ENCODE measurements at places on chromosomes 16 and 17.
A peak's percentile ranks its signal among the peaks of the same experiment; 100 is the strongest.

DNA sequence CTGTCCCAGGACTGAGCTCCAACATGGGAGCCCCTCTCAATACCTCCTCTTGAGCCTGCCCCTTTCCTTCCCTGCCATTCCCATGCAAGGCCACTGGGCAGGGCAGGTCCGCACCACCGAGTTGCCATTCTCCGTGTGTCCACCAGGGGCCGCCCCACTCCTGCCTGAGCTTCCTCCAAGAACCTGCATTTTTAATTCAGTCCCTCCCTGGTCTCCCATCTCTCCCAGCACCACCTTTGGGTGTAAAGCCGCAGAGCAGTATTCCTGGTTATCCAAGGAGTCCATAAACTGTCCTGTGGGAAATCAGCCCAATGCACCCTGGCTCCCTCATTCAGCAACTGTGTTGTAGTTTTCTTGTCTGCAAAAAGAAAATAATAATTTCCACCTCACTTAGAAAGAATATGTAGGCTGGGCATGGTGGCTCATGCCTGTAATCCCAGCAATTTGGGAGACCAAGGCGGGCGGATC is 15.9 kb upstream of the ANKRD40CL start:
- DNase-seq = peak; percentile 95

- DNase-seq = no peak
Measured at GRCh38 chr16:64657316-64658011, 464.4 kb downstream of the CDH11 start.

DNA sequence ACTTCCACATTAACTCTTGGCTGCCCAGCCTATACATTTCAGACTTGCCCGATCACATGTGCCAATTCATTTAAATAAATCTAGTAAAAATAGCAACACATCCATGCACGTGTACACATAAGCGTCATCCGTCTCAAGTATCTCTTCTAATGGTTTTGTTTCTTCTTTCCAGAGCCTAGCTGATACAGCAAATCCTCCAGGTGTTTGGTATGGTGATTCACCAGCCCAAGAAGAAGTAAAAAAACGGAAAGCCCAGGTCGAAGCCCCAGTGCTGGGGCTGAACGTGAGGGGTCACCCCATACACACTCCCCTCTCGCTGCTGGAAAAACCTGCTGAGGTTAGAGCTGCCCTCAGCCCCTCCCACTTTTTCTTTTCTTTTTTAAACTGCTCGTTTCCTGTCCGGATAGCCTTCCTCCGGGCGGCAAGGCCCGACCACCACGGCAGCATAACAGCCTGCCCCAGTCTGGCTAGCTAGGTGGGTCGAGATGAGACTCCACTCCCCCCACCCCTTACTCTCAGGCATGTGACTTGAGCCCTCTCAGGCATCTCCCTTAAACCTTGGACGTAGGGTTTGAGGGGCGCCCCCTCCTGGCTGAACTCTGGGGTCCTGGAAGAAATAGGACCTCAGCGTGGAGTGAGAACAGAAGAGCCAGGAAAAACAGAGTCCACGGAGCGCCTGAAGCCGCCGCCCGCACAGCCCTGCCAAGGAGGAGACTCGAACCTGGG is 13.9 kb upstream of the OR1F1 start:
- peak; percentile 67 for DNase-seq

GRCh38 chr17:13244513-13244912 is 226.7 kb upstream of the ELAC2 start:
- DNase-seq = no peak

GRCh38 chr16:23229714-23230113 is 47.2 kb downstream of the SCNN1G start:
- no peak for DNase-seq

DNA sequence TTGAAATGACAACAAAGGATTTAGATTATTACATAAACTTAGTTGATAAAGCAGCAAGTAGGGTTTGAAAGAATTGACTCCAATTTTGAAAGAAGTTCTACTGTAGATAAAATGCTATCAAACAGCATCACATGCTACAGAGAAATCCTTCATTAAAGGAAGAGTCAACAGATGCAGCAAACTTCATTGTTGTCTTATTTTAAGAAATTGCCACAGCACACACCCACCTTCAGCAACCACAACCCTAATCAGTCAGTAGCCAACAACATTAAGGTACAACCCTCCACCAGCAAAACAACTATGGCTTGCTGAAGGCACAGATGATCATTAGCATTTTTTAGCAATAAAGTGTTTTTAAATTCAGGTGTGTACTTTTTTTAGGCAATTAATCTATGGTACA is 75.1 kb upstream of the NSRP1 start:
- DNase-seq = no peak

- DNase-seq = no peak
Measured at GRCh38 chr17:19877364-19877945, 9.7 kb upstream of the ULK2 start.

DNA sequence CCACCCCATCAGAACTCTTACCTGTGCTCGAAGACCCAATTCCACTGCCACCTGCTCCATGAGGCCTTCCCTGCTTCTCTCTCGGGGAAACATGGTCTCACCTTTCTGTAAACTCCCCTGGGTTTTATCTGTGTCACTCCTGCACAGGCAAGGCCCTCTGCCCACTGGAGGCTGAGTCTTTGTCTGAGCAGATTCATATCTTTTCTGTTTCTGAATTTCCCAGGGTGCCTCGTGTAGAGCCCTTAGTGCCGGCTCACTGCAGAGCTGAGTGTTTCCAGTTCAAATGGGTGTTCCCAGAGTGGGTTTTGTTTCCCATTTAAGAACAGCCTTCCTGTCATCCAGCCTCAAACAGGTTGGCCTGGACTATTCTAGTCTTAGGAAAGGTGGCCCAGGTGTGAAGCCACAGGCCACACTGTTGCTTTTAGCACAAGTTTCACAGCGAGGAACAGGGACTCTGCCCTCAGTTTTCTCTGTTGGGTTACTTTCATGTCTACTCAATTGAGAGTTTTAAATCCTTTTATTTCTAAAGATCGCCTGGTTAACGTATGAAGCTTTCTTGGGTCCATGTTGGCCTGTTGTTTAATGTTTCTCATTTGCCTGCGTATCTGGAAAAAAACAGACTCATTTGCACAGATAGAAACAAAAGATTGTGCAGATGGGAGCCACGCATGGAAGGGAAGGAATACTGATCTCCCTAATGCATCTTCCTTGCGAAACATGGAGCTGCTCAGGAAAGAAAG is 228.7 kb downstream of the MSI2 start:
- no peak for DNase-seq

DNA sequence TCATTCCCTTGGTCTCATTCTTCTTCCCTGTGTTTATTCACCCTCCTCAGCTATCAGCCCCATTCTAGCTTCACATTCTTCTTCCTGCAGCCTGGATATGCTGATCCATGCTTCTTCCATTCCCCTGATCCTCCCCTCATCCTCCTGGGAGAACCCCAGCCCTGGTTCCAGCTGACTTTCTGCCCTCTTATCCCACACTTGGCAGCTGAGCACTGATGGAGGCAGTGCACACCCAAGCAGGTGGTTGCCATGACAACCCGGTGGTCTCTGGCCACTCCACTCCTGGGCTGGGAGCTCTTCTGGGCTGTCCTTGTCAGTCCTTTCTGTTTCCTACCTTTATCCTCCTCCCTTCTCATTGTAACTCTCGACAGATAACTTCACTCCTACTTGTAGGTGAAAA is 16.7 kb upstream of the TUBG2 start:
- no peak for DNase-seq

GRCh38 chr17:6660101-6660500 is 8.5 kb downstream of the C17orf100 start:
- no peak for DNase-seq

DNA sequence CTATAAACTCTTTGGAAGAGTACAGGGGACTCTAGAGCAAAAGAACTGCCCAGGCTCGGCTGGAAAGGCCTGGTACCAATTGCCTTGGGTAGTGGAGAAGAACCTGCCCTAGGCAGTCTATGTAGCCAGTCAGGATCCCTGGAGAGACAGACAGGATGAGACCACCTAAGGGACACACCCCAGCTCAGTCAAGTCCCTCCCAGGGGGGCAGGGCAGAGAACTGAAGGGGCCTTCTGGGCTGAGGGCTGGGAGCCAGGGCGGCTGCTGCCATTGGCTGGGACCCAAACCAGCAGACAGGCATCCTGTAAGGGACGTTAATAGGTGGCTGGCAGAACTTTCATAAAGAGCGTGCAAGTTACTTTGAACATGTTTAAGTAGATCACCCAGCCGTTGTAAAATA is 12.8 kb upstream of the SLC38A8 start:
- no peak for DNase-seq

DNA sequence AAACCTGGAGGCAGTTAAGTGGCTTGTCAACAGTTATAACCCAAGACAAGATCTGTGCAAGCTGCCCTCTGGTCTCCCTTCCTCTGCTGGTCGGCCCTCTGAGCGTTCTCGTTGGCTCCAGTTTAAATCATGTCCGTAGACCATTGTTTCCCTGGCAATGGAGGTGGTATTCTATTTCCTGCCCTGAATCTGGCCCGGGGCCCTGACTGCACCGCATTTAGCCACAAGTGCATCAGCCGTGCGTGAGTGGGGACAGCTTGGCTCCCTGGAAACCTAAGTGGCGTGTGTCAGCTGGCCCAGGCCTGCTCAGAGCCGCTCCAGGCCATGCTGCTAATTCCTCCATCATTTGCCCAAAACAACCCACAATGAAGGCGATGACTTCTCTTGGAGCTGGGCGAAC is 15.0 kb upstream of the MYLK3 start:
- no peak for DNase-seq

DNA sequence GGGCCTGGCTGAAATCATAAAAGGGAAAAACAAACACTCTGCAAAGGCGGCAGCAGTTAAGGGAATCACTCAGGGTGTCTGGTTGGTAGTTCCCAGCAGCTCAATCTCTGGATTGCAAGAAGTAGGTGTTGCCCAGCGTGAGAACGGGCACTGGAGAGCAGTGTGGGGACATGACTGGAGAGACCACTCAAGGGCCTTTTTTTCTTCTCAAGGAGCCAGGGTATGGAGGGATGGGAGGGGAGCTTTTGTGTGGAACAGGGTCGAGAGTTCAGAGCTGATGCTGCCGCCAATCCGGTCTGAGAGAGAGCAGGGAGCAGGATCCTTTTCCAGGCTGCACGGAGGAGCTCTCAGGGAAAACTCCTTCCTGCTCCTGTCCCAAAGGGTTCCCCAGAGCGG is 15.2 kb downstream of the SCNN1B start:
- no peak for DNase-seq

GRCh38 chr16:73019457-73020362 is 28.2 kb downstream of the ZFHX3 start:
- no peak for DNase-seq

GRCh38 chr17:8713878-8714277 is 30.8 kb downstream of the CCDC42 start:
- no peak for DNase-seq

- no peak for DNase-seq
Measured at GRCh38 chr17:19322861-19323260, 39.7 kb downstream of the B9D1 start.

- no peak for DNase-seq
Measured at GRCh38 chr16:83742124-83742899, 65.5 kb upstream of the HSBP1 start.

DNA sequence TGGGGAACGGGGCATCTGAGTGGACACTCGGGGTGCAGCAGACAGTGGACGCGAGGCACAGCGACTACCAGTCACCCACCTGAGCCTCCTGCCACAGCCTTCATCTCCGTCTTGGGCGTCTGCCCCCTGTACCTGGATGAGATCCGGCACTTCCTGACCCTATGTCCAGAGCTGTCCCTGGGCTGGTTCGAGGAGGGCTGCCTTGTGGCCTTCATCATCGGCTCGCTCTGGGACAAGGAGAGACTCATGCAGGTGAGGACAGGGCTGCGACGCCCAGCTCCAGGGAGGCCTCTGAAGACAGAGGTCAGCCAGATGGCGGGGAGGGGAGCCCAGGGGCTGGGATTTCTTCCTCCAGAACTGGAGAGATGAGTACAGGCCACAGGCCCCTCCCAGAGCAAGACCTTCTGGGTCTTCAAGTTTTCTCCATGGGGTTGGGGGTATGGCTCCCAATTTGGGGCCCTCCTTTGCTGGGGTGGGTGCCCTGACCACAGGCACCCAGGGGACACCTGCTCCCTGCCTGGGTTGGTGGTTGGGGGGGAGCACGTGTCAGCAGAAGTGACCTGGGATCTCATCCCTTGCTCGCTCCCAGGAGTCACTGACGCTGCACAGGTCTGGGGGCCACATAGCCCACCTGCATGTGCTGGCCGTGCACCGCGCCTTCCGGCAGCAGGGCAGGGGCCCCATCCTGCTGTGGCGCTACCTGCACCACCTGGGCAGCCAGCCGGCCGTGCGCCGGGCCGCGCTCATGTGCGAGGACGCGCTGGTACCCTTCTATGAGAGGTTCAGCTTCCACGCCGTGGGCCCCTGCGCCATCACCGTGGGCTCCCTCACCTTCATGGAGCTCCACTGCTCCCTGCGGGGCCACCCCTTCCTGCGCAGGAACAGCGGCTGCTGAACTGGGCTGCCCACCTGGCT is 1.9 kb downstream of the AANAT start:
- DNase-seq = no peak

- no peak for DNase-seq
Measured at GRCh38 chr17:43620581-43620980, 41.1 kb downstream of the MEOX1 start.

GRCh38 chr16:57736419-57737351 is 1.1 kb downstream of the KATNB1 start:
- DNase-seq = no peak

DNA sequence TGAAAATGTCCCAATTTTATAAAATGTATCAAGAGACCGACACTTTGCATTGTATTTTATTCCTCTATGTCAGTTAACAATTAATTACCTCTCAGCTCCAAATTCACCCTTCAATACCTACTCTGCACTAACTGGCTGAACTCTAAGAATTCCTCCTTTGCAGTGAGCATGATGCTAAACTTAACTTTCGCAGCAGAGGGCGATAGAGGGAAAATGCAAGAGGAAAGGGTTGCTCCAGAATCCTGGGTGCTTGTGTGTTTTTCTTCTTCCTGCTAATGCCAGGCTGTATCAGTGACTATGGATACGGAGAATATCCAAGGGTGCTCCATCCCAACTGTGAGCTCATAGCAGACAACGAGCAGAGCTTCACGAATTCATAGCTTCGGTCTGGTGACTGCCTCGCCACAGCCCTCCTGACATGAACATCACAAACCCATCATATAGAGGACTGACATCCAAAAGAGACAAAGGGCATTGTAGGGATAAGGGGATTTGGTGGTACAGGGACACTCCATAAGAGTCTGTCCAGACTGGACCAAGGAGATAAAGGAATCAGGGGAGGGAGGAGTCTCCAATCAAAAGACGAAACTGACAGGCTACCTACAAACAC is 172.9 kb downstream of the STX8 start:
- DNase-seq = peak; percentile 38

DNA sequence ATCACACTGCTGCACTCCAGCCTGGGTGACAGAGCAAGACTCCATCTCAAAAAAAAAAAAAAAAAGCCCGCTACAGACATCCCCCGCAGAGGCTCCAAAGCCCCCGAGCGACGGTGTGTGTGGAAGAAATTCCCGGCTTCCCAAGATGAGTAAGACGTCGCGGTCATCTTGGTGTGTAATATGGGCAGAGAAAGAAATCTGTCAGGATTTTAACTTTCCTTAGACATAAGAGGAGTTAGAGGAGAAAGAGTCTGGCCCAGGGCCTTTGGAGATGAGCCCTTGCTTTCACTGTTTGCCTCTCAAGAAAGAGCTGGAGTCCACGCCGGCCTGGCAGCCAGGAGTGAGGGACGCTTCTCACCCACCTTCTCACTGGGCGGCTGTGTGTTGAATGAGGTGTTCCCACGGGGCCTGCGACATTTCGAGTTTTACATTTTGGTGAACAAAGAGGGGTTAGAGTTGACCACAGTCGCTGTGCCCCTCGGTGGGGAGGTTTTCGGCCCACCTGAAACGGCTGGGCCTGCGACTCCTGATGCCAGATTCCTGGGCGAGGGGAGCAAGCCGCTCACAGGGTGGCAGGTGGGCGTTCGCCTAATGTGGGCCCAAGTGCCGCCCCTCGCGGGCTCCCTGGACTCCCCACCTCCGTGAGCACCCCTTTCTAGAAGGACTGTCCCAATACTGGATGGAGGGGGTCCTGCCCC is 17.9 kb downstream of the C1QTNF1 start:
- no peak for DNase-seq
